ENCODE measurements at places on chromosomes 4 and X.
A peak's percentile ranks its signal among the peaks of the same experiment; 100 is the strongest.

DNA sequence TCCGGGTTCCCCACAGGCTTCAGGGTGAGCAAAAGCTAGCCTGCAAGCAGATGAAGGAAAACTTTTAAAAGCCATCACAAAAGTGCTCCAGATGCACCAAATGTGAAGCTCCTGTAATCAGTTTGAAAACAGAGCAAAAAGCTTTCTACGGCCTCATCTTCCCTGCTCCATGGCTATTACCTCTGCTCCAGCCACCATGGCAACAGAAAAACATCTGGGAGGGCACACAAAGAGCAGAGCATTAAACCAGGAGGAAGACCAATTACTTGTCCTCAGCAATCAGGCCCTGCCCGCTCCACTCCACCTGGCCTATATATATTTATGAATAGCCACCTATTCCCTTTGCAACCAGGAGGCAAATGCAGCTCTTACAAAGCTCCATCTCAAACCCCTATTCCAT lies 33.6 kb downstream of the TMEM154 start:
- no peak for DNase-seq

DNA sequence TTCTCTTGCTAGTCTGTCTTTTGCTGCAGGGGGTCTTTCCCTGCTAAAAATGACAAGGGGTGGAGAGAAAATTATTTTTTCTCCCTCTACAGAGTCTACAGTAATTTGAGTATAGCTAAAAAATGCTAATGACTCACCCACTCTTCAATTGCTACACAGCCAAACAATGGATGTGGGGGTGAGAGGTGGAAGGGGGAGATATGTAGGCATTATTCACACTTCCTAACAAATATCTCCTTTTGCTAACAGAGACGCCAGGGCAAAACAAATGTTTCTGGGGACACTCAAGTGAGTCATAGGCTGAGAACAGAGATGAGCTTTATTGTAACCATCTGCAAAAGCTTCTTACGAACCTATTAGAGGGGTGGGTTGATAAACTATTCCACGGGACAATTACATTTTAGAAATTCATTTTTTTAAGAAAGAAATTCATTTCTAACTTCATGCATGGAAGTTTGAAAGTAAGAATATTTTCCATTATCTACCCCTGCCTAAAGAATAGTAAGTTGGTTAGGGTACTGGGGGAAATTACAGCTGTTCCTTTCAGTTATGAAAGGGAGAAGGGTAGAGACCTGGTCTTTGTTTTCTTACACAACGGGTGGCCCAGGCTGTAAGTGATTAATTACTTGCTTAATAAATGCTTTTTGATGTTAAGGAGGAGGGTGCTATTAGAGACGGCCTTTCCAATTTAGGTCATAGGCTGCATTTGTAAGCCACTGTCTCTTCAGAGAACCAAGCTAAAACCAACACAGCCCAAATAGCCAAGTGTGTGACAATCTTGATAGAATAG lies 12.8 kb downstream of the SCD5 start:
- peak; percentile 91 for DNase-seq

DNA sequence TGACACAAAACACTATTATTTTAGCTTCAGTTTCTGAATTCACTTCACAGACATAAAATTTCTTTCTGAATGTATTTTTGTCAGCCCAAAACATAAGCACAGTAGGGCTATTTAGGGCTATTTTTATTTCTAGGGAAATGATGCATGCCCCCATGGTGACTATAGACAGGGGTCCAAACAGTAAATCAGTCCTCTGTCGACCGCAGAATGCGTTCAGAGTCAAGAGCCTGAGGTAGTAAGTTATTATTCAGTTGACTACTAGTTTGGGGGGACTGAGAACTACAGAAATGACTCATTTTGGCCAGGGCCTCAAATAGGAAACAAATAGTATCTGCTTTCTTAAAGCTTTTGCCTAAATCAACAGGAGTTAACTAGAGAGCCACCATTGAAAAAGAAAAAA lies 414.4 kb downstream of the AFF2 start:
- DNase-seq = no peak

DNA sequence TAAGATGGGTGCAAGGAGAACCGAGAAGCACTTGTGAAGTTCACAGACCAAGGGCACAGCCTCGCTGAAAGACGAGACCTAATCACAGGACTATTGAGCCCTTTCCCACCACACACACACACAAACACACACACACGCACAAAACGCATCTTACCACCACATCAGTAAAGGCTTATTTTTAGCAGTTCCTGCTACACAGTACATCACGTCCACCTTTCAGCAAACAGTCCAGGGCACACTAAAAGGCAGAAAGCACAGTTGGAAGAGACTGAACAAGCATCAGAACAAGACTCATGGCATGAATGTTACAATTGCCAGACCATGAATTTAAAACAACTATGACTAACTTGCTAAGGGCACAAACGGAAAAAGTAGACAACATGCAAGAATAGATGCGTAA lies 83.6 kb upstream of the MAPK10 start:
- no peak for DNase-seq

DNA sequence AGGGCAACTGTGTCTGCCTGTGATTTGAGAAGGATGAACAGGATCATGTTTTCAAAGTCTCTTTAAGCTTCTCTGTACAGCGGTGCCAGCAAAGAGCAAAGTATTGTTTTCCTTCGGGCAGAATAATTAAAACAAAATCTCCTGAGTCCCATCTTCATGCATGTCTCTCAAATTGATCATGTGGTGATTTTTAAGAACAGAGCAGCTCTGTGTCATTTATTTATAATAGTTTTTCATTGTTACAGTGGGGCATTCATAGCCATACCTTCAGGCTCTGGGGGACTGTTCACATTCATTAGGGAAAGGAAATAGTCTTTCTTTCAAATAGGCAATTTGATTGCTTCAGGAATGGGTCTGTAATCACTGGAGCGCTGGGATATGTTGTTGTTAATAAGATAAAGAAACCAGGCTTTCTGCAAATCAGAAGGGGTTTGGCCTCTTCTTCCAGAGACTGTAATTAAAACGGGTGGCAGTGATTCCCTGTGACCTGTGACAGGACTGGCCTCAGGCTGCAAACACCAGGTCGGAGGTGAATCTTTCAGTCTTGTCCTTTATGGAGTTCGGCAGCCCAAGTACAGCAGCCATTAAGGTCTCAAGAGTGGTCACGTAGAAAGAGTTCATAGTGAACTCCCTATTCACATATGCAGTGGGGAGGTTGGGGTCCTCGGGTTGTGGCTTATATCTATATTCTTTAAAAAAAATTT lies 29.3 kb upstream of the CBR4 start:
- no peak for DNase-seq

GRCh38 chrX:53077207-53078197 lies 4.7 kb upstream of the TSPYL2 start:
- no peak for DNase-seq

GRCh38 chr4:169207436-169208089 lies 63.2 kb downstream of the SH3RF1 start:
- DNase-seq = no peak

GRCh38 chr4:138405934-138406567 lies 163.9 kb upstream of the SLC7A11 start:
- peak; percentile 61 for DNase-seq

GRCh38 chr4:154961263-154961662 lies 180.2 kb downstream of the RBM46 start:
- no peak for DNase-seq

DNA sequence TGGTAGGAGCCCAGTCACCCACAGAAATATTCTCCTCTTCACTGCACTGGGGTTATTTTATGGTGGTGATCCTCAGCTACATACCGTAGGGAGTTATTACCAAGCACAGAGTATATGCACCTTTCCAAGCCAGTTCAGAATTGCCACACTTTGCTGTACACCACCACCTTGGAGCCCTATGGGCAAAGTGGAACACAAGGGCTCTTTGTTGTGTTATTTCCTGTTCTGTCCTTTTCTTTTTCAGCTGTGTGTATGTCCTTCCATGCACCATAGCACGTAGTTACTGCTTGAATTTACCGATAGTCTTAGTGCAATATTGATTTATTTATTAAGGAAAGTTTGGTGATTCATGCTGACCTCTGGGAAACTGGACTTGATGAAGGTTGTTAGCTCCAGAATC lies 8.3 kb downstream of the RNF128 start:
- no peak for DNase-seq

- peak; percentile 54 for DNase-seq
These were observed 159.5 kb upstream of the USP38 start for GRCh38 chr4:143025081-143025704.

DNA sequence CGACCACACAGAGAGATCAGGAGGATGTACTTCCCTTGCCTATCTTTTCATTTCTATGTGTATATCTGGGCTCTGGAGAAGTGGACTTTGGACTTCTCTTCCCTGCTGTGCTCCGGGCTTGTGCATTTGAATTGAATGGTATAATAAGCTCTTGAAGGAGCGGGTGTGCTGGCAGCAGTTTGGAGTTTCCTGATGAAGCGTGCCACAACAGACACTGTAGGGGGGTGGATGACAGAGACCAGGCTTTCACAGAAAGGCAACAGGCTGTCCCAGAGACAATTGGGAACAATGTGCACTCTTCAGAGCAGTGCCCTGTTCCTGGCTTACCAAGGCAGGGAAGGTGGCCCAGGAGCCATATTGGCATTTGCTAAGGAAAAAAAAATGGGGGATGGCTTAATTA lies 170.1 kb downstream of the FRMPD4 start:
- no peak for DNase-seq

GRCh38 chr4:88137112-88137511 lies 21.3 kb downstream of the ABCG2 start:
- DNase-seq = no peak

DNA sequence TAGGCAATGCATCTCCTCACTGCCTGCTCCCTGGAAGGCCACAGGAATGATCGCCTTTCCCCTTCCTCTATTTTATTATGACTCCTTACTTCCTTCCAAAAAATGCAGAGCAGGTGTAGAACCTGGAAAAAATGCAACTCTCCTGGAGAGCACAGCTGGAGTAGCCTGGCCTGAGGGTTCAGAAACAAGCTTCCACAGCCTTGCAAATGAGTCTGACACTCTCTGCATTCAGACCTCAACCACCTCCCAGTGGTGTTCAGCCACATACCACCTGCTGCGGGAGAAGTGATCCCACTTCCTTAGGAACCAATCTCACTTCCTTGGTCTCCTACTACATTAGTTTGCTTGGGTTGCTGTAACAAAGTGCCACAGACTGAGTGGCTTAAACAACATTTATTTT lies 368.1 kb upstream of the NOCT start:
- DNase-seq = no peak

- DNase-seq = no peak
These were observed 13.1 kb upstream of the AFF1 start for GRCh38 chr4:86921608-86922252.

- no peak for DNase-seq
These were observed 25.9 kb downstream of the EIF2S3 start for GRCh38 chrX:24080704-24081103.

DNA sequence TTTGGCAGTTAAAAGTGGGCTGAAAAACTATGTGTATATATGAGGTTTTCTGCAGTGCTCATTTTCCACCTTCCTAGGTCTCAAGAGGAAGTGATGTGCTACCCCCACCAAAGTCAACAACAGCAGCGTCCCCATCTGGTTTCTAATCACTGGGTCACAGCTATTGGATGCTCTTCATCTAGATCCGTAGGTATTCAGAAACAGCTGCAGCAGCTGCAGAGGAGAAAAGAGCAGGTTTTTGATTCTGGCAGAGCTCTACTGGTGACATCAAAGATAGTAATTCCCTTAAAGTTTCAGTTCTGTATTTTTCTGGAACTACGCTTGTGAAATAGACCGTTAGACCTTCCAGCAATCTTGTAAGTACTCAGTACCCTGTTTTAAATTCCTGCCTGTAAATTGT lies 5.8 kb upstream of the GUCY2F start:
- DNase-seq = no peak

- DNase-seq = peak; percentile 4
These were observed 2250.0 kb upstream of the AGA start for GRCh38 chr4:179692222-179692621.

DNA sequence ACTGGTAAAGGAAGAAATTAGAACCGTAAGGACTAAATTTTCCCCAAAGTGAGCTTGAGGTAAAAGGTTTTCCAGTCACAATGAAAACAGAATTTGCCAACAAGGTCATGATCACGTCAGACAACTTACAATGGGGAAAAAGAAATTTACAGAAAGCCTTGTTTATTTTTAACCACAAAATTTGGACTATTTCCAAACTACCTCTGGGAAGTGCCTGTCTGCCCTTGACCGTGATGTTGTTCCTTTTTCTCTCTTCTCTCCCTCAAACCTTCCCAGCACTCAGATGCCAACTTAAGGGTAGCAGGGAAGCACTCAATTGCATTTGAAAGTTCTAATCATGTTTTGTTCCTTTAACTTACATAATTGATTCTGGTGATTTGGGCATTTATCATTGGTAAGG lies 32.5 kb downstream of the MEPE start:
- no peak for DNase-seq

DNA sequence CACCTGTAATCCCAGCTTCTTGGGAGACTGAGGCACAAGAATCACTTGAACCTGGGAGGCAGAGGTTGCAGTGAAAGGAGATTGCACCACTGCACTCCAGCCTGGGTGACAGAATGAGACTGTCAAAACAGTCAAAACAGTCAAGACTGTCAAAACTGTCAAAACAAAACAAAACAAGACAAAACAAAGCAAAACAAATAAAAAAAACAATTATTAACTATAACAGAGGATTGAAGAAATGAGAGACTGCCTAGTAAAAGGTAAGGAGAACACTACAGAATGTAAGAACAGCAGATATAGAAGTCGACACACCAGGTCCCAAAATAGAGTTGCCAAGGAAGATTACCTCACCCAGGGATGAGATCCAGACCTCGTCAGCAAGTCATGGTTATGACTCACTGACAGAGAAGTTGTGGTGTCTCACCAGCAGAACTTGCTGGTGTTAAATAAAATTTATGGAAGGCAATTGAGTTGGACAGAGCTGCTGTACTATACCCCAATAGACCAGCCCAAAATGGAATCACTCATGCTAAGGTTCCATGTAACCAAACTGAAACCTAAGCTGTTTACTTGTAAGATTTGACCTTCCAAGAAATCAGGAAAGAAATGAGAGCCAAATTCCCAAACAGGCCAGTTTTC lies 32.1 kb upstream of the GK start:
- peak; percentile 89 for DNase-seq

- DNase-seq = no peak
These were observed 31.9 kb upstream of the ANTXR2 start for GRCh38 chr4:80104927-80105326.

GRCh38 chr4:81314196-81314896 lies 99.3 kb upstream of the PRKG2 start:
- DNase-seq = peak; percentile 70

- no peak for DNase-seq
These were observed 23.7 kb downstream of the ABCG2 start for GRCh38 chr4:88134536-88135355.

GRCh38 chr4:166274136-166274761 lies 401.2 kb downstream of the TLL1 start:
- DNase-seq = peak; percentile 57

Measured in fibroblast of skin of abdomen (primary cell).